RWPE2 (cell line): ENCODE measurements at places on chromosomes 3 and 15.

DNA sequence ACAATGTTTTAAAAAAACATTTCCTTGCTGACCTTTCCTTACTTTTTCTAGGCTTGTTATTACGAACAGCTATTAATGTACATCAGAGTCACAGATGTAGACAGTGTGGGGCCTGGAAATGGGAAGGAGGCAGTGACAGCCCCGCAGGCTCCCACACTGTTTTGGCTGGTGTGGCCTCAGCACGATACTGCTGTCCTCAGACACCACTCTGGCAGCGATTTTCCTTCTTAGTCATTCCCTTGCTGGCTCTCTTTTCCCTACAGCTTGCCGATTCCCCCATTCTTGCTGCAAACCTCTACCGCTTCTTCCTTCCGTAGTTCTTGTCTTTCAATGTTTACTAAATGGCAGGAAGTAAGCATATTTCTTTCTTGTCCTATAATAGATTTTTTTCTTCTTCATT is 113.1 kb downstream of the ABI3BP start:
- no peak for DNase-seq

DNA sequence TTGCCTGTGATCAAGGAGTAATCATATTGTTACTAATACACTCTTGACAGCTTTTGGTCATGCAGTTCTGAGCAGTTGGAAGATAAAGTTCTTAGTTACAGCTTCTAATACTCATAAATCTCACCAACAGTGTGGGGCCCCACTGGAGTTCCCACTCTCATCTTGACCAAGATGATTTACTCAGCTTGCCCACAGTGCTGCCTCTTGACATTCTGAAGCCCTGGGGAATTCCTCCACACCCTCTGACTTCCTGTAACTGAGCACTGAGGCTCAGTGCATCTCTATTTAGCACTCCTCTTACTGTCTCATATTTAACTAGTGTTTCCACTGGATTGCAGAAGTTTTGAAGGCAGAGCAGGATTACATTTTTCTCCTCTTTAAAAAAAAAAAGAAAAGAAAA is 1.9 kb upstream of the ARL6IP5 start:
- no peak for DNase-seq

DNA sequence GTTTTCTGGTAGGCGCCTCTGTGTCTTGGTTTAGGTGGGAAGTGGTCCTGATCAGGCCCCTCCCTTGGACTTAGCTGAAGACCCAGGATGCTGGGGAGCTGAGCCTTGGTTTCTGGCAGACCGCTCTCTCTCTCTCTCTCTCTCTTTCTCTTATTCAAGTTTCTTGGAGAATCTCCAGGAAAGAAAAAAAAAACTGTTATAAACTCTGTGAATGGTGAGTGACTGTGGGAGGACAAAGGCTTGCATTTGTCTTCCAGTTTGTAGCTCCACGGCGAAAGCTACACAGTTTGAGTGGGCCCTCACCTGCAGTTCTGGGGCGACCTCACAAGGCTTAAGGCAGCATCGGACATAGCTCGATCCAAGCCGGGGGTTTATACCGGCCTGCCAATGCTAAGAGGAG is 7.5 kb downstream of the DET1 start:
- DNase-seq, result no peak

GRCh38 chr3:46677411-46677726 is 16.1 kb downstream of the ALS2CL start:
- no peak for DNase-seq

DNA sequence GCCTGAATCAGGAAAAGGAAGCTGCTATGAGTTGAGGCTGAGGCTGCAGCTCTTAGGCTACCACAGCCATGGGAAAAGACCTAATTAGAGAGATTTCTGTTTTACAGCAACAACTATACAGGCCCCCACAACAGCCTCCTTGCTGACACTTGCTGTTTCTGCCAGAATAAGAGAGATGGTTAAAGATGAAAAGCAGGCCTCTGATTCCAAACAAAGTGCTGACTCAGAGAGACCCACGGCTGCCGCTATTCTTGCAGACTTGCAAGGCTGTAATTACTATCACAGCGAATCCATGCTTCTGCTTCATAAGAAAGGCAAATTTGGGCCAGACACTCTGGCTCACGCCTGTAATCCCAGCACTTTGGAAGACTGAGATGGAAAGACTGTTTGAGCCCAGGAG is 41.8 kb downstream of the MCF2L2 start:
- no peak for DNase-seq

DNA sequence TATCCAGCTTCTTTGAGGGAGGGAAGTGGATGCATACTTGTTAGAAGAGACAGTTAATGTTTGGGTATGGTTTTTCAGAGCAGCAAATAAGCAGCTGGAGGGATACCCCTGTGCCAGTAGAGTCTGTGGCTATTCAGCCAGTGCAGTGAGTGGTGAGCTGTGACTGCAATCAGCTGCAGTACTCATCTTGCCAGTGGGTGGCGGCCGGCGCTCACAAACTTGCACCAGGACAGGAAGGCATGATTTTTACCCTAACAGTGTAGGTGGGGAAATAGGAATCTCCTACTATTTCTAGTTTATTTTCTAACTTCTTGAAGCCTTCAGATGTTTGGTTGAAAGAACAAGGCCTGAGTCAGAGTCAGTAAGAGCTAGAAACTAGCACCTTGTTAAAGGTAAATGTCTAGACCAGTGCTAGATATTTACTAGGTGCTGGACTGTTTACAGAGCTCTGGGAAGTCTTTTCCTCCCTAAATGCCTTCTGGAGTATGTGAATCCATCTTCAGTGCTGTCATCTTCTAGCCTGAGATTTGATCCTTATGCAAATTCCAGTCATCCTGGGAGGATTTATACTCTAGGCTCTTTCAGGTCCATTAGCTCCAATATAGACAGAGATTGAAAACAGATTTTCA is 23.6 kb downstream of the TIMP4 start:
- DNase-seq, result no peak

DNA sequence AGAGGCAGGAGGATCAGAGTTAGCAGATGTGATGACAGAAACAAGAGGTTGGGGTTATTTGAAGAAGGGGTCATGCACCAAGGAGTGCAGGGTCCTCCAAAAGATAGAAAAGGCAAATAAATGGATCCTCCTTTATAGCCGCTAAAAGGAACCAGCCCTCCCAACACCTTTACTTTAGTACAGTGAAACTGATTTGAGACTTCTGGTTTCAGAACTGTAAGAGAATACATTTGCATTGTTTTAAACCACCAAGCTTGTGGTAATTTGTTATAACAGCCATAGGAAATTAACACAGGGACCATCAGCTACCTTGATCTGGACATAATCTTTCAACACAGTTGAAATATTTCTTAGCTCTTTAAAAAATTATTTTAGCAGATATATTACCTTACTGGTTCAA is 166.6 kb downstream of the TIGIT start:
- no peak for DNase-seq
